SJSA1 (cell line): ENCODE measurements at places on chromosomes 1 and 21. TPM values are rescaled to one million over a fixed set of nuclear protein-coding genes. Genes with fewer than 3 reads are reported as not detected.

- no peak for DNase-seq
Measured at GRCh38 chr1:42420911-42421585, 34.8 kb downstream of the ZMYND12 start.

DNA sequence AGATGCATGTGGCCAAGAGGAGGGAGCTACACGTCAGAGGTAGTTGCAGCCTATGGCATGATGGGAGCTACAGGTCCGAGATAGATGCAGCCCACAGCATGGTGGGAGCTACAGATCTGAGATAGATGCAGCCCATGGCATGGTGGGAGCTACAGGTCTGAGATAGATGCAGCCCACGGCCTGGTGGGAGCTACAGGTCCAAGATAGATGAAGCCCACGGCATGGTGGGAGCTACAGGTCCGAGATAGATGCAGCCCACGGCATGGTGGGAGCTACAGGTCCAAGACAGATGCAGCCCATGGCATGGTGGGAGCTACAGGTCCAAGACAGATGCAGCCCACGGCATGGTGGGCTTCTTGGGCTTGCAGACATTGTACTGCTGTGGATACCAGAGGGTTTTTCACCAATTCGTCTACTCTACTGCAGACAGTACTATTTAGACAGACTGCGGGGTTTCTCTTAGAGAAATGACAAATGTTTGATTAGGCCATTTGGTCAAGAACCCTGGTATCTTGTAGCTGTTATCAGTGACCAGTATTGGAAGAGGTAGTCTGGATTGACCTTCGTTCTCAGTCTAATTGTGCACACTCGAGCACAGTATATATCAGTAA is 127.4 kb downstream of the DHRS3 start:
- DNase-seq, result no peak

ACTA1 gene
- total RNA-seq, result not detected in 2 replicates

MFAP2 gene
- total RNA-seq, result 9.3 and 16.7 TPM in 2 replicates
